Stimulated activated CD4-positive, alpha-beta T cell treated with anti-CD3 and anti-CD28 coated beads, TNF-alpha, amount 100 ng/mL, for 48 hours (primary cell): ENCODE measurements at places on chromosomes 2 and 18.

DNA sequence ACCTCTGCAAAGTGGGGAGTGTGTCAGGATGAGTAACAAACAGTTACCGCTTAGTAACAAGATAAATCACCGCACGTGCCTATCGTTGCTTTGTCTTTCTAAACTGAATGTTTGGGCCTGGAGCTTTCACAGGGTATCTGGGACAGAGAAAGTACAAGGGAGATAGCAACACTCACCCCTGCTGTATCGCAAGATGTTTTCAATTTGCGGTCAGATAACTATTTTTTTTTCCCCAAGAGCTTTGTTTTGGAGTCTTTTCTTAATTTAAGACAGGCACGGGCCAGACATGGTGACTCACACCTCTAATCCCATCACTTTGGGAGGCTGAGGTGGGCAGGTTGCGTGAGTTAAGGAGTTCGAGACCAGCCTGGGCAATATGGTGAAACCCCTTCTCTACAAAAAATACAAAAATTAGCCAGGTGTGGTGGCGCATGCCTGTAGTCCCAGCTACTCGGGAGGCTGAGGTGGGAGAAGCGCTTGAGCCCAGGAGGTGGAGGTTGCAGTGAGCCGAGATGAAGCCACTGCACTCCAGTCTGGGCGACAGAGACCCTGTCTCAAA lies 146.6 kb downstream of the GBX2 start:
- DNase-seq = no peak

- no peak for DNase-seq
These were observed 204.1 kb downstream of the CELF4 start for GRCh38 chr18:37361335-37362157.

DNA sequence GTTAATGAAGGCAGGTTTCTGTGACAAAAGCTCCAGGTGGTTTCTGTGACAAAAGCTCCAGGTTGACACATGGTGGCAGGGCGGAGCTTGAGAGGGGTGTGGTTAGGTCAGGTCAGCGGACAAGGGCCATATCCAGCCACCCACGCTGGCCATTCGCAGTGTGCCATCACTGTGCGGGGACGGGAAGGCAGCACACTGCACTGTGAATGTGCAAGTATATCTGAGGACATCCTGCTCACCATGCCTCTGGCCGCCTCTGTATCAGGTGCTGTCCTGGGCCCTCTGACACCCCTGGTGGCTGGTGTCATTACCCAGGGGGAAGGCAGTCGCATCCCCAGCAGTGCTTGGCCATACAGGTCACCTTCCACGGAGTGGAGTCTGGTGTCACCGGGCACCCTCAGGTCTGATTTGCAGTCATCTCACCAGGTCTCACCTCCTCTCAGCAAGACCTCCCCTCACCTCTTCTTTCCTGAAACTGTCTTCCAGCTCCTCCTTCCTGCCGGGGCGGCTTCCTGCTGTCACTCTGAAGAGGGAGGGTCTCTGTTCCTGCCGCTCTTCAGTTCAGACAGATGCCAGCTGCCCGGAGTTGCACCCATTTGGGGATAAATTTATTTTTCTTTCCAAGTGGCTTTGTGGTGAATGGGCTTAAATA lies 34.9 kb downstream of the CTIF start:
- no peak for DNase-seq

GRCh38 chr2:240245706-240246105 lies 105.2 kb upstream of the OTOS start:
- DNase-seq = no peak

DNA sequence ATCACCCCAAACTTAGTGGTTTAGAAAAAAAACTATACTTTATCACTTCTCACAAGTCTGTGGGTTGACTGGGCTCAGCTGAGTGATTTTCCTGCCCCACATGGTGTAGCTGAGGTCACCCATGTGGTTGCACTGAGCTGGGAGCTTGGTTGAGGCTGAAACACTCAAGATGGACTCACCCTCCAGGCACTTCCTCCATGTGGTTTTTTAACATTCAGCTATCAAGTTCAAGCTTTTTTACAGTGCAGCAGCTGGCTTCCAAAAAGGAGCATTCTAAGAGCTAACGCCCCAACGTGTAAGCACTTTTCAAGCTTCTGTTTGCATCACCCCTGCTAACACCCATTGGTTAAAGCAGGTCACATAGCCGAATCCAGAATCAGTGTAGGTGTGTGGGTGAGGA lies 105.9 kb upstream of the CREB1 start:
- peak; percentile 12 for DNase-seq

GRCh38 chr2:128494640-128495321 lies 176.1 kb upstream of the HS6ST1 start:
- no peak for DNase-seq

DNA sequence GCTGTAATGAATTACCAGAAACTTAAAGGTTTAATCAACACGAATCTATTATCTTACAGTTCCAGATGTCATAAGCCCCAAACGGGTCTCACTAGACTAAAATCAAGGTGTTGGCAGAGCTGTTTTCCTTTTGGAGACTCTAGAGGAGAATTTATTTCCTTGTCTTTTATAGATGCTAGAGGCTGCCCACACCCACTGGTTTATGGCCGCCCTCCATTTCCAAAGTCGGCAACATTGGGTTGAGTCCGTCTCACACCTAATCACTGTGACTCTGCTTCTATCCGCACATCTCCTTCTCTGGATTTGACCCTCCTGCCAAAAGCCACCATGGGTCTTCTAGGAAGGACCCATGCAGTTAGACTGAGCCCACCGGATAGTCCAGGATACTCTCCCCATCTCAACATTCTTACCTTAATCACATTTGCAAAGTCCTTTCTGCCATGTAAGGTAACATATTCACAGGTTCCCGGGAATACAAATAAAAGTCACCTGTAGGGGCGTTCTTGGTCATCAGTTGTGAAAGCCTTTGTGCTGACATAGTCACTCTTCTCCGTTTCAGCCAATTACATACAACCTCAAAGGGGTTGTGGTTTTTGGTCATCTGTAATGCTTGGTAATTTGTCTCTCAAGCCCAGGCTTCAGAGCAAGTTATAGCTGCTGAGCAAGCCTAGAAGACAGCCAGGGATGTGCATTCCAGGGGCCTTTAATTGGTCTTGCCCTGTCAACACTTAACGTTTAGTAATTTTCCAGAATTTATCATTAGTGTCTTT lies 179.4 kb downstream of the ANTXR1 start:
- no peak for DNase-seq

- no peak for DNase-seq
These were observed 629.9 kb upstream of the ACVR2A start for GRCh38 chr2:147214914-147215313.
